ENCODE measurements at places on chromosomes 11 and 22.

DNA sequence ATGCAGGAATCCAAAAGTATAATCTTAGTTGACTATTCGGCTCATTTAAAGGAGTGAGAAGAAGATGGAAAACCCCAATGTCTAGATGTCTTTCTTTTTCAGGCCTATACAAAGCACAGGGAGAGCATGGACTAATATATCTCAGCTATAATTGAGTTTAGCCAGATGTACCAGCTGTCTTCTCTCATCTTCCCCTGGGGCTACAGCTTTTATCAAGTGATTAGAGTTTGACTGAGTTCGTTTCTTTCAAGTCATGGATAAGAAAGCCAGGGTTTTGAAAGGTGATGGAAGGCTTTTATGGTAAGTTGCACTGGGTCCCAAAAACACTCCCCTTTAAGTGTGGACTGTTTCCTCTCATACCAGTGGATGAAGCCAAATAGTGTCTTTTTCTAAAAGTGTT lies 1172.8 kb upstream of the TENM4 start:
- no peak for DNase-seq

DNA sequence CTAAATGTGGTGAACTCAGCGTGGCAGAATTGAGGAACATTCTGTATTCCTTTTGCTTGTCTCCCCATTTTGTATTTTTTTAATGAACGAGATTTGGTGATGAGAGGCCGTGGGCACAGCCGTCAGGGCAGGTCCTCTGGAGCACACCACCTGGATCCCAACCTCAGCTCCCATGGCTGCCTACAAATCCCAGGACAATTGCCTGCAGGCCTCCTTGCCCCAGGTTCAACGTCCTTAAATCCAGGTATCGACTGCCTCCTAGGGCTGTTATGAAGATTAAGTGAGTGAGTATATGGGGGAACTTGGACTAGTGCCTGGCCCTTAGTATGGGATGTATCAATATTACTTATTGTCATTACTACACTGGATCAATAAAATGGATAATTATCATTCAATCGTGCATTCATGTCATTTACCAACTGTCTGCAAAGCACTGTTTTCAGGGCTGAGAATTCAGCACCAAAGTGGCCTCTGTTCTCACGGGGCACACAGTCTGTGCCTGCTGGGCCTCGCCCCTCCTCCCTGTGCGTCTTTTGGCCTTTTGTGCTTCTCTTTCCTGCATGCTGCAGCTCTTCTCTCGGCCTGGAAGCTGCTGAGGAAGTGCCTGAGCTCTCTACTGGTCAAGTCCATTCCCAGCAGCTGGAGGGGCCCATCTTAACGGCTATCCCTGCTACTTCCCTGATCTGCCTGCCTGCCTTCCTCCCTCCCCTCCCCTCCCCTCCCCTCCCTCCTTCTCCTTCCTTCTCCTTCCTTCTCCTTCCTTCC lies 1343.7 kb downstream of the BRD1 start:
- no peak for DNase-seq

DNA sequence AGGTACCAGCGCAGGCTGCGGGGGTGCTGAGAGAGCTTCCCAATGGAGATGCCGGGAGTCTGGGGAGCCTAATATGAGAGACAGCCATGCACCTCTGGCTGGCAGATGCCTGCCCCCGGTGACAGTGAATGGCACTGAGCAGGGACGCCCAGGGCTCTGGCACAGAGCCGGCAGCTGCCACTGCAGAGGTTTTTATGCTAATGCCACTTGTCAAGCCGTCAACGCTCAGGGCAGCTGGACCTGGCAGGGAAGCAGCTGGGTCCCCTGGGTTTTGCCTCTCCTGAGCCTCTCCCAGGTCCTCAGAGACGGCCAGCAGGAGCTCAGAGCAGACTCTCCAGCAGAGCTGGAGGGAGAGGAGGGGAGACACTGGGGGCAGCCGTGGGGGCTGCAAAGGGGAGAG lies 573.6 kb downstream of the BUD13 start:
- DNase-seq, result no peak

- DNase-seq, result no peak
Observed at GRCh38 chr11:12871788-12872321, 137.3 kb upstream of the RASSF10 start.

DNA sequence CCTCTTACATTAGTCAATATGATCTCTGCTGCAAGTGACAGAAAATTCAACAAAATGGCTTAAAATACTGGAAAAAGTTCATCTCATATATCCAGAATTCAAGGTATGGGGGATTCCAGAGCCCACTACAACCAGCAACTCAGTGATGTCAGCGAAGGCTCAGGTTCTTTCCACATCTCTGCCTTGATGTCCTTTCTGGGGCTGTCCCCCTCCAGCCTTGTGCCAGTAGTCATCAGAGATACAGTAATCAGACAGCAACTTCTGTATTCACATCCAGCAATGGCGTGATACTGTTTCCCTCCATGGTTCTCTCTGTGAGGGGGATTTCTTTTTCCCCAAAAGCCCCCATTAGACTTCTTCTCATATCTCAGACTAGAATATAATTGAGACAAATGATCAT lies 103.4 kb upstream of the USP47 start:
- DNase-seq, result no peak

- peak; percentile 23 for DNase-seq
Observed at GRCh38 chr11:20022363-20023081, 137.8 kb downstream of the DBX1 start.

GRCh38 chr11:61844909-61845565 lies 16.9 kb downstream of the FADS2 start:
- no peak for DNase-seq

DNA sequence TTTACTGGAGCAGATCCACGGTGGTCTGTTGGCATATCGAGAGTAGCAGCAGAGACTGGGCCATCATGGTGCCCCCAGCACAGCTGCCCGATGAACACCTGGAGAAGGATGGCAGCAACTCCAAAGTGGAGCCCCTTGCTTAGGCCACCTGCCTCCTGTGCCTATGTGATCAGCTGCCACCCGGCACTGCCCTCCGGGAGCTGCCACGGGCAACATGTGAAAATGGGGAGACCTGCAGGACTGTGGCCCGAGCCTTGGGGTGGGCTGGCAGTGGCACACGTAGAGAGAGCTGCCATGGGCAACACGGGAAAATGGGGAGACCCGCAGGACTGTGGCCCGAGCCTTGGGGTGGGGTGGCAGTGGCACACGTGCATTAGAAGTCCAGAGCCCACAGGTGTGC lies 3.1 kb downstream of the FXYD2 start:
- DNase-seq, result no peak

DNA sequence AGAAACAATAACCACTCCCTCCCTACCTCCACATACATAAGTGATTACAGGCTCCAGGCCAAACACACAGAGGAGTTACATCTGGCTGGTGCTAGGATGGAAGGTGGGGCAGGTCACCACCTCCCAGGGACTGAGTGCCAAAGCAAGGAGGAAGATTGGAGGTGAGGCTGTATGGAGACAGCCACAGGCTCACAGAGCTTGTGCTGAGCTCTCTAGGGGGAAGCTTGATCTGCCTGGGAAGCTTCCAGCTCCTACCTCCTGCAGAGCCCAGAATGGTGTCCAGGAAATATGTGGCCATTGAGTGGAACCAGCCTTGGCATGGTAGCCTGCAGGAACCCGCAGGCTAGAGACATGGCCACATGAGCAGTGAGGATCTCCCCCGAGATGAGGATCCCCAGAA lies 3.6 kb upstream of the MED15 start:
- DNase-seq, result no peak

DNA sequence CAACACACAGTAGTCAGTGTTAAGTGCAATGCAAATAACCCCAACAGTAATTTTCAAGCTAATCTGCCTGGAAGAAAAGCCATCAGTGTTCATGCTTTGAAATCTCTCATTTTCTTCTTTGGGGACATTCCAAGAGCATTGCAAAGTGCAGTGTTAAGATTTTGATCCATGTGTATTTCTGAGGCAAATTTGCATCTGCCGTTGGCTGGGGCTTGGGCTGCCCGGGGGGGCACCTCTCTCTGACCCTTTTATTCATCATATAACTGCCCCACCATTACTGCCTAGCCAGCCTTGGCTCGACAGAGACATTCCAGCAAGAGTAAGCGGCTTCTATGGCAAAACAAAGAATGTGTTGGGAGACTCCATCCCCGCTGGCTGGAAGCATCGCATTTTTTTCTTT lies 483.5 kb downstream of the BRD1 start:
- DNase-seq, result no peak

DNA sequence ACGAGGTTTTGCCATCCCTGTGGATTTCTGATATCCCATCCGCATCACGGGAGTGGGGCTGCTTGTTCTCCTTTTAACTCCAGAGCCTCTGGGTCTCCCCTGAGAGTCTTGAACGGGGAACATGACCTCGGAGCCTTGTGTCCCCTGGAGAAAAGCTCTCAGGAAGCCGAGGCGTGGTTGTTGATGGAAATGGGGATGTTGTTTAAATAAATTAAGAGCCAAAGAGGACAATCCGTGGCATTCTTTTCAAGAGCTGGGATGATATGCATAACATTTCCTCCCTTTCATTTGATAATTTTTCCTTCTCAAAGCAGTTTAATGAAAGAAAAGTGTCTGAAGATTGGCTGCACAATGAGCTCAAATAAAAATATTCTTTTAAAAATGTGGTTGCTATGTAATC lies 14.2 kb downstream of the TSPAN18 start:
- no peak for DNase-seq

GRCh38 chr11:85619499-85619898 lies 7.6 kb downstream of the DLG2 start:
- no peak for DNase-seq

GRCh38 chr11:10375280-10375971 lies 70.6 kb downstream of the ADM start:
- peak; percentile 95 for DNase-seq

DNA sequence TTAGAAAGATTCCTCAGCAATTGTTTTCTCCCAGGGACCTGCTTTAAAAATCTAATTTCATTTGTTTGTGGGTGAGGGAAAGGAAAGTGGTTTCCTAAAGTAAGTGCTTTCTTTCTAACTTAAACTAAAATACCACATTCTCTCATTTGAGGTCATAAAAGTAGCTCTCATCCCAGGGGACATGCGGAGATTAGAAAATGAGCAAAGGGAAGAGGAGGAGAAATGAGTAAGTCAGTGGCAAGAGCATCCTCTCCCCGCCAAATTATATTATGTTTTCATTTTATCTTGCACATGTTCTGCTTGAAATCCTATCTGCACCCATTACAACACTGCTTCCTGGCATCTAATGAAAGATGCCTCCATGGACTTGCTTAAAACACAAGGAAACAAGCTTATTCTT lies 191.4 kb downstream of the ARHGAP42 start:
- peak; percentile 92 for DNase-seq

GRCh38 chr11:27615833-27616232 lies 84.4 kb downstream of the BDNF start:
- no peak for DNase-seq

DNA sequence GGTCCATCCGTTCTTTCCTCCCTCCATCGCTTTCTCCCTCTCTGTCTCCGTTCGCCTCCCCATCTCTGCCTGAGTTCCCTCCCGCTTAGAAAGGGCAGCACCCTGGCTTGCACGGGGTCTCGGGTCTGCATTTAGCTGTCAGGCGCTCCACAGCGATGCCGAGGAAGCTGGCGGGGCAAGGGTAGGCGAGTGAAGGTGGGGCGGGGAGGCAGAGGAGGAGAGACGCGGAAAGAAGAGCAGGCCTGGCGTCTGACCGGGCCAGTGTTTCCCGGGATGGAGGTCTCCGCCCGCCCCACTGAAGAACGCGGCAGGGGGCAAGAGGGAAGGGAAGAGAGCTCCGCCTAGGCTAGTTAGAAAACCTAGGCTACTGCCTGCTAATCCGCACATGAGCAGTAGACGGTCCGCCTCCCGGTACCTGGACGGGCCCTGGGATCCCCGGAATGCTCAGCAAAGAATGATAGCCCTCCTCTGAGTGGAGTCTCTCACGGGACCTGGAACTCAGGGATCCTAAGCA lies 3922.5 kb upstream of the OR11H1 start:
- no peak for DNase-seq

- DNase-seq, result no peak
Observed at GRCh38 chr22:49048591-49048990, 779.1 kb downstream of the BRD1 start.

DNA sequence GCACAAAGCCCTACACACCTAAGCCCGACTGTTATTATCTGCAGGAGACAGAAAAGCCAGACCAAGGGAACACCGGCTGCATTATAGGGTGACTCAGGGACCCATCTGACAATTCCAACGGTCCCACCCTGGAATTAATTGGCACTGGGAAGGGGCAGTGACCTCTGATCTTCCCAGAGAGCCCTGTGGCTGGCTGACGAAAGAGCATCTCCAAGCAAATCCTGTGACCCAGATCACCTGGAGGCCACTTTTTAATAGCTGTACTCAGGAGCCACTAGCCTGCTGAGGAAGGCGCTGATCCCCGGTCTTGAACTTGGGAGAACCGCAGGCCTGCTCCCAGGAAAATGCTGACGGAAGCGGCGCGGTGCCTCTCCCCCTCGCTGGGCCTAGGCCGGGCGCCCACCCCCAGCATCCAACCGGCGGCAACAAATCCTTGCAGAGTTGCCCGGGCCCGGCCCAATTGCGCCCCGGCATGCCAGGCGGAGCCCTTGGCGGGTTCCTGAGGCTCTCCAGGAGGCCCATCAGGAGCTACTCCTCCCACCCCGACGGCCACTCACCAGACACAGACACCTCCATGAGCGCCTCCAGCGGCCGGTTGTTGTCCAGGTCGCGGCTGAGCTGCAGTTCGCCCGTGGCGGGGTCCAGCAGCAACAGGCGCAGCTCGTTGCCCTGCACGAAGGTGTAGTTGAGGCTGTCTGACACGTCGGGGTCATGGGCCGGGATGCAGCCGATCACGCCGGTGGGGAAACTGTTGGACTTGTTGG lies 4.2 kb downstream of the CELSR1 start:
- no peak for DNase-seq

- no peak for DNase-seq
Observed at GRCh38 chr11:16902182-16902581, 112.0 kb downstream of the PLEKHA7 start.

- DNase-seq, result no peak
Observed at GRCh38 chr22:48254311-48254873, 1491.9 kb downstream of the TBC1D22A start.

DNA sequence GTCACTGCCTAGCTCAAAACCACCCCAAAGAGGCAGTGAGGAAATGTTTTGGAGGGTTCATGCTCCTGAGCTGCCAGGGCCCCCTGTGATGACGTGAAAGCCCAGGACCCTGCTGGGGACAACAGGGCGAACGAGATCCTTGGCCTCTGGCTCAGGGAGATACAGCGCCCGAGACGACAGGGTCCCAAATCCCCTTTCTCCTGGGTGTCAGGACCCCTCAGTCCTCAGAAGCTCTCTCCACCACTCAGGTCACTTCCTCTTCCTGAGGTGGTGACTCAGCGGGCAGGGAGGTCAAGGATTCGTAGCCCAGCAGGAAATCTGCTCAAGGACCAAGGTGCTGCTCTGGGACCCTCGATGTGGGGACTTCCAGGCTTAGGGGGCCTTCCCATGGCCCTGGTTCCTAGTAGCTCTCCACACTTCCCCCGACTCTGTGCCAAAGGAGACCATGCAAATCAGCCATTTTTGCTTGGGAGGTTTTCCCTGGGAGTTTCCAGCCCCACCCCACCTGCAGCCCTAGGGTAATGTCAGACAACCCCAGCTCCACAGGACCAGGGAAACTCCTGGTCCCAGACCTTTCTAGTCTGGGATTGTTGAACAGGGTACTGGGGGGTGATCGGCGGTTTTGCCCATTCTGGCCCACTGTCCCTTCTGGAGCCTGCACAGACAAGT lies 12.8 kb downstream of the BCL9L start:
- no peak for DNase-seq

GRCh38 chr22:29195118-29195963 lies 10.4 kb upstream of the EMID1 start:
- DNase-seq, result no peak

All from fibroblast of skin of left quadriceps (primary cell).